EL (cell line): ENCODE measurements at places on chromosomes 2 and 18.
A peak's percentile ranks its signal among the peaks of the same experiment; 100 is the strongest.

DNA sequence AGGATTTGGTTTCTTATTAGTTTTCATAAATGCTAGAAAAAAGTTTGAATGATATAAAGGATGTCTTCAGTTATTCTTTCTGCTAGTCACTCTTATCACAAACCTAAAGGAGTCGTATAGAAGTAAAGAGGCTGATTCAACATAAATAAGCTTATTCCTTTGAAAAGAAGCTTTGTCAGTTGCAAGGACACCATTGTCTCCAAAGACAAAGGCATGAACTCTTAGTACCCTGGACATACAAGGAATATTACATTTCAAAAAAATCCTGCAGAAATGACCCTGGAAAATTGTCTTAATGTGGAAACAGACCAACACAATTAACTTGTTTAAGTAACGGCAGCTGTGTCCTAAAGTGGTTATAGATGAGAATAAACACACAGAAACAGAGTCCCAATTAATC, 528.0 kb downstream of the CPS1 start:
- no peak for DNase-seq

- DNase-seq, result no peak
Measured at GRCh38 chr2:26455670-26456439, 22.1 kb downstream of the OTOF start.

DNA sequence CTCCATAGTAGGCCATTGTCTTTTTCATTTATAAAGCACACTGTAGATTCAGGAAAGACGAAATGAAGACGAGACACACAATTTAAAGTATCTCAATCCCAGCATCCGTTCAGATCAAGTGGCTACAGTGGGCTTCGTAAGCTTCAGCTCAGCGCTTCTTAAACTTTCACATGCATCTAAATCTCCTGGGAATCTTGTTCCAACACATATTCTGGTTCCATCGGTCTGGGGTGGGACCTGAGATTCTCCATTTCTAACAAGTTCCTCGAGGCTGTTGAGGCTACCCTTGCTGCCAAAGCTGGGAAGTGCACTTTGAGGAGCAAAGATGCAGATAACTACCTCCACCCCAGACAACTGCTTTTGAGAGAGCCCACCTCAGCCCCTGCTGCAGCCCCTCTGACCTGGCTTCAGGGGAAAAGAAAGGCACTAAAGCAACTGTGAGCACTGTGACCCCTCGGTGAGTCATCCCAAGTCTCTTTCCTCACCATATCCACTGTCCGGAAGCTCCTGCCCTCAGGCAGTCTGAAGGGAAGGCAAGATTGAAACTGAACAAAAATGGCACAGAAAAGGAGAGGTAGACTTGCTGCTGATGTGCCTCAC, 201.1 kb upstream of the FBXO11 start:
- DNase-seq, result peak; percentile 95

- no peak for DNase-seq
Measured at GRCh38 chr2:206217743-206218142, 56.7 kb upstream of the ZDBF2 start.

DNA sequence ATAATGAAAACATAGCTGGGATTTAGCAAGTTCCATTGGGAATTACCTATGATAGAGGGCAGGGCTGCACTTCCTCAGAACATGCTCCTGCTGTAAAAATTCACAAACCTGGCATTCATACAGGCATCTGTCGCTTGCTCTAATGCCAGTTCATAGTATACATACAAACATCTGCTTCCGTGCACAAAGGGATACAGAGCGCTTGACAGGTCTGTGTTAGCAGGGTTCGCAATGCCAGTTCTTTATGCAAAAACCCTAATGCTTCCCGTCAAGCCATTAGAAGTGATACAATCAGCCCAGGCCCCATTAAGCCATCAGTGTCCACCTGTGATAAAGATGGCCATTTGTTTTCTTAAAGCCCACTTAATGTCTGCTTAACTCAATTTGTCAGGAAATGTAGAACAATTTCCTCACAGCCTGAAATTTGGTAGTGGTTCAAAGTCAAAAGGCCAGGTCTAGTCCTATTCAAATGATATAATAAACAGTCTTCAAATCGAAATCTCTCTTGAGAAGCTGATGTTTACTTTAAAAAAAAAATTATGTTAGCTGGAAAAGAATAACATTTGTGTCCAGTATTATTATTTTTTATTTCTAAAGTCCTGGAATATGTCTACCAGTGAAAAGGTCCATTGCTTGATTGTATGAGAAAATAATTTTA, 556.3 kb downstream of the ARHGAP15 start:
- no peak for DNase-seq

DNA sequence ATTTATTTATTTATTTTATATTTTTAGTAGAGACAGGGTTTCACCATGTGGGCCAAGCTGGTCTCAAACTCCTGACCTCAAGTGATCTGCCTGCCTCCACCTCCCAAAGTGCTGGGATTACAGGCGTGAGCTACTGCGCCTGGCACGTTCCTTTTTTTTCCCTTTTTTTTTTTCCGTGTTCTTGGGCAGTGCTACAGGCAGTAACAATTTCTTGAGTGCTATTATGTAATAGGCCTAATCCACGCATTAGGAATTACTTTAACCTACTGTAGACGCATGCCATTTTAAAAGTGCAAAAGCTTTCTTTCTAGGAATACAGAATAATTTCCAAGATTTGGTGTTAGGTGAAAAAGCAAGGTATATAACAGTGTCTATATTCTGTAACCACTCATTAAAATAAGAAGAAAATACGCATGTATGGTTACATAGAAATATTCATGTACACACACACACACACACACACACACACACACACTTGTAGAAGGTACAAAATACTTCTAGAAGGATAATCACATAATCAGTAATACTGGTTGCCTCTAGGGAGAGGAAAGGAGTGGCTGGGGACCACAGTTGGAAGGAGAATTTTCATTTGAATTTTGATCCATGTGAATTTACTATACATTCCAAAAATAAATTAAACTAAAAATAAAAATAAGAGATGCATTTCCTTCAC, 92.3 kb downstream of the METTL8 start:
- DNase-seq, result no peak

DNA sequence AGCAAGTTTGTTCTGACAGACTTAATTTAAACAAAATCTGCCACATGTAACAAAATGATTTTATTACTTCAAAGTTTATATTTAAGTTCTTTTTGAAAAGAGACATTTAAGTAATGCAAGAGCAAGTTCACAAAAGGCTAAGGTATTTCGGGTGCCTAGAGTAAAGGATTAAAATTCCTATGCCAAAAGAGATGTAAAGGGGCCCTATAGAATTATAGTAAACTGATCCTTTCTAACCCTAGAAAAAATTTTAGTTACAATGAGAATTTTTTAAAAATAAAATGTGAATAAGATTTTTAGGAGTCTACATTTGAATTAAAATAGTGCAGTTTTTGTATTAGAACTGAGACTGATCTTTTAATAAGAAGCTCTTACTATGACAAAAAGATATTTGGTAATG, 147.1 kb downstream of the PLEKHA3 start:
- DNase-seq, result no peak

DNA sequence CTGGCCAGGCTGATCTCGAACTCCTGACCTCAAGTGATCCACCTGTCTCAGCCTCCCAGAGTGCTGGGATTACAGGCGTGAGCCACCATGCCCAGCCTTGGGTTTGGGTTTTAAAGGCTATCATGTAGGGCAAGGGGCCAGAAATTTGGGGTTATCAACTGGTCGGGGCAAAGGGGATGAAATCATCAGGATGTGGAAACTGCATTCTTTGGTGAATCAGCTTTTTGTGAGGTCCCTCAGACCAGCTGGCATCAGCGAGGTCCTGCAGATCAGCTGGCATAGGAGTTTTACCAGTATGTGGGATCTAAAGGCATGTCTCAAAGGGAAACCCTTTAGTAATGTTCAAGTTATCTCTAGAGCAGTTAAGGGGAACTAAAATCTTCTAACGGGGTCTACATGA, 6.4 kb upstream of the GEMIN6 start:
- peak; percentile 80 for DNase-seq

- no peak for DNase-seq
Measured at GRCh38 chr2:25576596-25576995, 96.8 kb downstream of the DTNB start.

DNA sequence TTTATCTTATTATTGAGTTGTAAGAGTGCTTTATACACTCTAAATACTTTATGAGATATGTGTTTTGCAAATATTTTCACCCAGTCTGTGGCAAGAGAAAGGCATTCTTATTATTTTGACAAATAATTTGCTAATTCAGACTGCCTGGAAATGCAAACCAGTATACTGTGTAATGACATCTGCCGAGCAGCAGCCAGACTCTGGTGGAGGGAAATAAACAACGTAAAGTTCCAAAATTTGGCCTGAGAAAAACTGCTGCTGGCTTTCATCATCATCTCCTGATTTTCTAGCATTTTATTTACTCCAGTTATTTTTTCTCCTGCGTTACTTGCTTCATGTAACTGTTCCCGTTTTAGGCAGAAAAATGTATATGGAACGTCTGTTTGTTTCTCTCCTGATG, 161.6 kb downstream of the RNF152 start:
- no peak for DNase-seq

DNA sequence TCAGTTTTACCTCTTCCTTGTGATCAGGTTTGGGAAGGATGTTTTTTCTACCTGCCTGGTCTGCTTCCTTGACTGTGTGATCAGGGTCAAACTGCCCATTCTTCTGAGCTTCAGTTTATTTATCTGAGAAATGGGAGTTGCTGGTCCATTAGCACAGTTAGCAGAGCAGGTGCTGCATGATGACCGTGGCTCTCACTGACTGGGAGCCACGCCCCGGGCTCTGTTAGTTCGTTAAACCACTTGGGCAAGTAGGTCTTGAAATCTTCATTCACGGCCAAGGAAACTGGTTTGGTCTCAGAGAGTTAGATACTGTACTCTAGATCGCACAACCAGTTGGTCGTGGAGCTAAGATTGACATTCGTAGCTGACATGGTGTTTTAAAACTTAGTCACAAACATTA, 41.7 kb downstream of the INPP5D start:
- no peak for DNase-seq

DNA sequence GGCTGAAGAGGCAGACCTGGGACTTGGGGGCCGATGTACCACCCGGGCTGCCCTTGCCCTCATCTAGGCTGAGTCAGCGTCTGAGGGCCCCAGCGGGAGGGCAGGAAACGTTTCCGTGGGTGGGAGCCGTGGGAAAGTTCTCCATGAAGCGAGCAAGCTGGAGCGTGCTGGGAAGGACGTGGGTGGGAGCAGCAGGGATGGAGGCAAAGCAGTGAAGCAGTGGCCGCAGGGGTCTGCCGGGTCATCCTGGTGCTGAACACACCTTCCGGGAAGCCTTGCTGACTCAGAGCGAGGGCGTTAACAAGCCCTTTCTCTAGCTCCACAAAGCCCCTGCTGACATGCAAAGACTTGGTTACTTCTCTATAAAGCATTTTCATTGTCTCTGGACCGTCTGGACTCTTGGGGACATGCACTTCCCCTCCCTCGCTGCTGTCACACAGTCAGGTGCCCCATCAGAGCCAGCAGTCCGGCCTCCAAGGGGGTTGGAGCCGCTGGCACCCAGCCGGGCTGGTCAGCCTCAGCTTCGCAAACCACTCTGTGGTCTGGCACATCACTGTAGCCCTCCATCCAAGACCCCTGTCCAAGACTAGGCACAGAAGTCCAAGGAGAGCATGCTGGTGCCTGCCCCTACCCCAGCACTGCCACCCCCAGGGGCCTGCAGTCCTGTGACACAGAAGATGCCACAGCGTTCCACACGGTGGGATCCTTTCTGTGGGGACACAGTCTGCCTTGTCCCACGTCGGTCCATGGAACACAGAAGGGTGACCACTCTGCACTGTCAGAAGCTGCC, 115.1 kb upstream of the GPC1 start:
- DNase-seq, result peak; percentile 92

DNA sequence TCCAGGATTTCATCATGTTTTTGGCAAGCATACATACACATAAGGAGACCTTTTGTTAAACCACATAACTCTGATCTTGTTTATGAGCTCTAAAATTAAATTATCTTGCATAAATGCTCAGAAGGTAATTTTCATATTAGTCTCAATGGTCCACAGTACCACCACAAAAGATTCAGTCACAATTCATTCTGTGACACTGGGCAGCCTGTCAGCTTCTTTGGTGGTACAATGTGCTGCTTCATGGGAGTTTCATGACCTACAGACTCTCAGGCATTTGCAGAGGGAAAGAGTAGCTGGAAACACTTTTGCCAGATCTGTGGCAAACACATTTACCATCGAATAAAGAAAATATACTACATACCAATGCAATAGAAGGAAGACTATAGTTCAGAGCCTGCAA, 51.3 kb upstream of the ZNF397 start:
- DNase-seq, result no peak

- peak; percentile 83 for DNase-seq
Measured at GRCh38 chr2:160221391-160222276, 21.6 kb upstream of the ITGB6 start.

DNA sequence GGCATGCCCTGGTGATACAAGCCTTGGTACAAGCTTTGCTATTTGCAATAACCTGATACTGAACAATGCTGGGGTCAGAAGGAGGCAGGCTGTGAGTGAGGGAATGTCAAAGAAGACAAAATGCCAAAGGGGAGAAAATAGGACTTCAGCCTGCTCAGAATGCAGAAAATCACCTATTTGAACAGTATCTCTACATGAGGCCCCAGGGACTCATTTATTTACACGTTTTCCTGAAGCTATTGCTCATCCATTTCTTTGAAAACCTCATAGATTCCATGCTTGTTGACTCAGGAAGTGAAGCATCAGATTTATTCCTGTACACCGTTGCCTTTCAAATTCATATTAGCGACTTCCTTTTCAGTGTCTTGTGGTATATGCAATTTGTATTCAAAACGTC, 69.4 kb upstream of the CBLN2 start:
- no peak for DNase-seq

DNA sequence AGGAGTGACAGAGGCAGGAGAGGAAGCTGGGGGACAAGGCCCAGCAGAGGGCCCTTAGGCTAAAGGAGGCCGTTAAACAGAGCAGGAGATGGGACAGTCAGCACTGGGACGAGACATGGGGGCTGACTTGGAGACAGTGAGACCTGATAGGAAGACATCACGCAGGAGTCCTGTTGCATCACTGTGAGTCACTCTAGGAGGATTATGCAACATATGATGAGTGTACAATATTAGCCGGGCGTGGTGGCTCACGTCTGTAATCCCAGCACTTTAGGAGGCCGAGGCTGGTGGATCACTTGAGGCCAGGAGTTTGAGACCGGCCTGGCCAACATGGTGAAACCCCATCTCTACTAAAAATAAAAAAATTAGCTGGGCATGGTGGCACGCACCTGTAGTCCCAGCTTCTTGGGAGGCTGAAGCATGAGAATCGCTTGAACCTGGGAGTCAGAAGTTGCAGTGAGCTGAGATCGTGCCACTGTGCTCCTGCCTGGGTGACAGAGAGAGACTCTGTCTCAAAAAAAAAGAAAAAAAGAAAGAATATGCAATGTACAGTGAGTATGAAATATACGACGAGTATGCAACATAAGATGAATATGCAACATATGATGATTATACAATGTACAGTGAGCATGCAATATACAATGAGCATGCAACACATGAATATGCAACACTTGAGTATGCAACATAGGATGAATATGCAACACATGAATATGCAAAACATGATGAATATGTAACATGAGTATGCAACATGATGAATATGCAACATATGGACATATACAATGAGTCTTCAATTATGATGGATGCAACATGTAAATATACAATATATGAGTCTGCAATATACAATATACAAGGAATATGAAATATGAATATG, 83.3 kb upstream of the ID2 start:
- peak; percentile 94 for DNase-seq
